ENCODE measurements at places on chromosomes 16 and 17.

GRCh38 chr16:66081775-66082366, 284.6 kb upstream of the CDH5 start:
- DNase-seq, result no peak

- DNase-seq, result peak; percentile 63
Measured at GRCh38 chr17:40035162-40035559, 19.0 kb downstream of the MED24 start.

DNA sequence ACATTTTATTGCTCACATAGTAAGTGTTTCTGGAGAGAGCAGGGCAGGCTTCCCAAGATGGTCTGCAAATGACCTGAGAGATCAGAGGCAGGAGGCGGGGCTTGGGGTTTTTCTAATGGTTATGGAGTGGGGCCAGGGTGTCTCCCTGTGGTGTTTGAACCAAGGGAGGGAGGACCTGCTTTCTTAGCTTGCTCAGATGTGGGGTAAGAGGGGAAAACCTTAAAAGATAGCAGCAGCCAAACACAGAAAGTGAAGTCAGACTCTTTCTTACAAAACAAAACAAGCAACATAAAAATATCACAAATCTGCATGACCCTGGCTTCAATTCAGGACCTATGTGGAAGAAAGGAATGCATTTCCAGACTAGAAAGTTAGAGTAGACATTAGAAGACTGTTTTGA, 22.9 kb upstream of the DNAJA2 start:
- no peak for DNase-seq

DNA sequence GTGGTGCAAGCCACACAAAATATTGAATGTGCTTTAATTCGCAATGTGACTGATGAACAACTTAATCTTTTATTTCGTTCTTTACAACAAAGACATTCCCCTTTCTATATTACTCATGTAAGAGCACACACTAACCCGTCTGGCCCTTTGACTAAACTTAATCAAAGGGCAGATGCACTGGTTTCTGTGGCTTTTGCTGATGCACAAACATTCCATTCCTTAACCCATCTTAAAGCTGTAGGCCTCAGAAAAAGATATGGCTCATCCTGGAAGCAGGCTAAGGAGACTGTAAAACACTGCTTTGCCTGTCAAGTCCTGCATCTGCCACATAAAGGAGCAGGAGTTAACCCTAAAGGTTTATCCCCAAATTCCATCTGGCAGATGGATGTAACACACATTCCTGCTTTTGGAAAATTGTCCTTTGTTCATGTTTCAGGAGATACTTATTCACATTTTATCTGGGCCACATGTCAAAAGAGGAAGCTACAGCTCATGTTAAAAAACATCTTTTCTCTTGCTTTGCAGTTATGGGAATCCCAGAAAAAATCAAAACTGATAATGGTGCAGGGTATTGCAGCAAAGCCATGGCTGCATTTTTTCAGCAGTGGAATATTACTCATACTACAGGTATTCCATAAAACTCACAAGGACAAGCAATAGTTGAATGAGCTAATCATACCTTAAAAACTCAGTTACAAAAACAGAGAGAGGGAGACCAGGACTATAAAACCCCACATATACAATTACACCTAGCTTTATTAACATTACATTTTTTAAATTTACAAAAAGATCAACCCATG, 137.2 kb downstream of the AHSP start:
- no peak for DNase-seq
